GM19239 (cell line): ENCODE measurements at places on chromosomes 5 and 9.

DNA sequence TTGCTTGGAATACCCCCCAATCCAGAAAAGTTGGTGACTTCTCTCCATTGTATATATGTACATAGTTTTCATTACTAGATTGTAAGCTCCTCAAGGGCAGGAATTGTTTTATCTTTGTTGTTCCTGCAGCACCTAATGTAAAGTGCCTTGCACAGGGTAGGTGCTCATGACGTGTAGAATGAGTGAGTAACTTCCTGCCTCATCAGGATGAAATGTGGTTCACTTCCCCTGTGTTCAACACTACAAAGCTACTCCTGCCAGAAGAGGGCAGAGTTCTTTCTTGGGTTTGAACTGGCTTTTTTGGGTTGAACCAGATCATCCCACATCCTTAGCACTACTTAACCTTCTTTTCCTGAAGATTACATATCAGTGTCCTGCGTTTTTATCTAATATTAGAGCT is 23.9 kb downstream of the GTF3C4 start:
- DNase-seq: no peak

DNA sequence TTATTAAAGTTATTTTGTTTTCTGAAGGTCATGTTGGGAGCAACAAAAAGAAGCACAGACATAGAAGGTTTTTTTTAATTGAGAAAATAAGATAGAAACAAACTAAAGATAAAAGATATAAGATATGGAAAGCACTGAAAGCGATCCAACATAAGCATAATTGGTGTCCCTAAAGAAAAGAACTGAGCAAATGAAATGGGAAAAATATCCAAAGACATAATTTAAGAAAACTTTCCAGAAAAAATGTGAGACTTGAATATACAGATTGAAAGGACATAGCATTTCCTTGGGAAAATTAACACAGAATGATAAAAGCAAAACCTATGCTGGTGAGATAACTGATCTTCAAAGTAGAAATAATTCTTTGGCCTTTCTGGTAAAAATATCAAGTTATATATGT is 289.3 kb downstream of the KIAA0825 start:
- DNase-seq: no peak

DNA sequence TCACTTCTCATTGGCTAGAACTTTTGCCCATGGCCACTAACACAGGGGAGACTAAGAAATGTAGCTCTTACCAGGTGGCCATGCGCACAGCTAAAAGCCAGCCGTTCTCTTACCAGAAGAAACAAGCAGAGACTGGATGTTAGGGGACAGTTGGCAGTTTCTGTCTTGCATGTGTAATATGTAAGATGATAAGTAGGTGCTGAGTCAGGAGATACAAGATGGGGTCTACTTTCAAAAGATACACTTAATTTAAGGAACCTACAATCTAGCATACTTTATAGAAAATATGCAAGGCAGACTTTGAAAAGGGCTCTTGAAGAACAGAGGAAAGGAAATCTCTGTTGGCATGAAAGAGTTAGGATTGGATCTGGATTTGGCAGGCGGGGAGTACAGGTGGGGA is 244.5 kb downstream of the ZSWIM6 start:
- DNase-seq: no peak

DNA sequence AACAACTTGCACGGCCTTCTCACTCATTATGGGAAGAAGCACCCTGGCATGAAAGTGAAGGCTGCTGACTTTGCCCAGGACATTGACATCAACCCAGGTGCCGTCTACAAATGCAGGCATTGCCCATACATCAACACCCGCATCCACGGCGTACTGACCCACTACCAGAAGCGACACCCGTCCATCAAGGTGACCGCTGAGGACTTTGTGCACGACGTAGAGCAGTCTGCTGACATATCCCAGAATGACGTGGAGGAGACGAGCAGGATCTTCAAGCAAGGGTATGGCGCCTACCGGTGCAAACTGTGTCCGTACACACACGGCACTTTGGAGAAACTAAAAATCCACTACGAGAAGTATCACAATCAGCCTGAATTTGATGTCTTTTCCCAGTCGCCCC is 65.4 kb downstream of the ZNF462 start:
- DNase-seq: no peak

DNA sequence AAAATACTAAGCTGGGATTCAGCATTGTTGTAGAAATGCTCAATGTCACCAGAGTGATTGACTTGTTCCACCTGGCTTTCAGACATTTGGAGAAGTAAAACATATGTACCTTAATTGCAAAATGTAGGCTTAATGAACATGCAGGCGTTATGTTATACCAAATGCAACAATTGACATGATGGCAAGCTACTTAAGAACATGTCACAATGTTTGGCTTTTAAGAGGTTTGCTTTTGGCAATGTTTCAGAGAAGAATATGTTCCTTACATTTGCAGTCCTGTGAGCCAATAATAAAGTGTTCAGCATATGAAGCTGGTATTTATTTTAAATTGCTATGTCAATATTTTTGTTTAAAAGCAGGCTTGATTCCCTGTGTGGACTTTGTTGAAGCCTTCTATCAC is 111.7 kb upstream of the NUDT12 start:
- no peak for DNase-seq

- DNase-seq: no peak
Measured at GRCh38 chr5:16291894-16292293, 112.3 kb upstream of the MARCHF11 start.

GRCh38 chr9:23774266-23774665 is 51.8 kb downstream of the ELAVL2 start:
- no peak for DNase-seq

DNA sequence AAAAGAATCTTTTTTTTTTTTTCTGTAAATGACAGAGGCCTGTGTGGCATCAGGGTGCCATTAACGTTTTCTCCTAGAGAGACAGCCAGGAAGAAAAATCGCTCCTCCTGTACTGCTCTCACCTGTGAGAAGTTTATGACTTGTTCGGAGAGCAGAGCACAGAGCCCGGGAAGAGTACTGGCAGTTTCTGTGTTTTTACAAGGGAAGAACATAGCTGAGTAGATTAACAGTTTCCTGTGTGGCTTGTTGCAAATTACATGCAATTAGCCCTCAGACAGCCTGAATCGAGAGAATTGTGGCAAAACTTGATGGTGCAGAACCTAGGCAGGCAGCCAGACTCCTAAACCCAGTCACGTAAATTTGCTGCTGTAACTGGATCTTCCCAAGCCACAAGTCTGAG is 32.1 kb downstream of the PRKACG start:
- no peak for DNase-seq

GRCh38 chr5:148953711-148954110 is 109.2 kb downstream of the SH3TC2 start:
- DNase-seq: no peak

DNA sequence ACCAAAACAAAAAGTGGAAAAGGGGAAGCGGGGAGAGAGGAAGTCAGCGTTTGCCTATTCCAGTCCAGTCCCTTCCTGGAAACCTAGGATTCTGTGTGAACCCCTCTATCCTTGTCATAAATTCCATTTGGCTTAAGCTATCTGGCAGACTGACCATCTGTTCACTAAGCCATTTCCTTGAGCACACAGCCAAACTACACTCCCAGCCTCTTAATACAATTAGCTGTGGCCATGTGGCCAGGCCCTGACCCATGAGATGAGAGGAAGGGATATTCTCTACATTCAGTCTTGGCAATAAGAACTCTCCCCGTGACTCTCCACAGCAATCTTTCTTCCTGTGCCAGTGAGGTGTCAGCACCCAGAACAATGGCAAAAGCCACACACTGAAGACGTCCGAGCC is 424.8 kb downstream of the TLE1 start:
- no peak for DNase-seq

GRCh38 chr5:170451747-170452365 is 52.0 kb upstream of the KCNIP1 start:
- DNase-seq: no peak

- DNase-seq: no peak
Measured at GRCh38 chr9:126295936-126296600, 30.6 kb upstream of the MVB12B start.
